HTR-8/SVneo (cell line): ENCODE measurements at places on chromosomes 2 and 18.

- no peak for DNase-seq
Measured at GRCh38 chr2:127650041-127650784, 4.3 kb downstream of the GPR17 start.

GRCh38 chr2:34734042-34734441 lies 1134.9 kb upstream of the FAM98A start:
- no peak for DNase-seq

DNA sequence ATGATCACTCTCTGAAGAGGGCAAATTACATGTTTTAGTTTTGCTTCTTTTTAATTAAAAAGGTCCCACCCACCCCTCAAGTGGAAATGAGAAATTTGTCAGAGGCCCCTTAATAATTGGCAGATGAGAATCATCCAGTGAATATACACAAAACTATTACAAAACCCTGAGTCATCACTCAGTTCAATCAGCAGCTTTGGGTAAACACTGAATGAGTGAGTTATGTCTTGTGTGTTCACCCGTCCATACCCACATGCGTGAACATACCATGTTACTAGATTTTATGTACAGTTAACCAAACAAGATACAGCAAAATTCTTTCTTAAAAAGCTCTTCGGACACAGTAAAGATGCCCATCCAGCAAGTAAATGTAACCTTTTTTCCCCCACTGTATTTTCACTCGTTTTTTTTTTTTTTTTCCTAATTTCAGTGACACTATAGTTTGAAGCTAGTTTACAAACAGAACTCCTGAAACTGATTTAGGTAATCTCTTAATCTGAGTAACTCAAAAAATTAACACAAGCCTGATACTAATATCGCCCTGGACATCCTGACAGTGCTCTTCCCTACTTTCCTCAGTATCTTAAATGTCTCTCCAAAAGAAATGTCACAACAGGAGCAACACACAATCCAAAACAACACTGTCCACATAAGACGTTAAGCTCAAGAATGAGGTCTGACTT lies 1.4 kb downstream of the PSME4 start:
- DNase-seq, result peak; percentile 68

DNA sequence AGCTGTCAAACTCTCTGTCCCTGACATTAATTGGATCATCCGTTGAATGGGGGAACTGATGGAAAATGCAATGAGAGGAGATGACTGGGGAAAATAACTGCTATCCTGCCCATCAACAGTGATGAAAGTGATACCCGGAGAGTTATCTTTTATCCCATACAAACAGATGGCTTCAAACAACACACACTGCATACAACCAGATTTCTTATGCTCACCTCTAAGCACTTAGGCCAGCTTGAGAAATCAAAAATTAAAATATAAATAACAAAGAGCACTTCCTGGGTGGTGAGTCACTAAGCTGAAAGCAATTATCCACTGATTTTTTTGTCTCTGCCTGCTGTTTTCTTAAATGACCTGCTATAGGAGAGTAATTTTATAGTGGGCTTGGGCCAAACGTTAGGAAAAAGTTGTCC lies 237.6 kb upstream of the RGPD4 start:
- no peak for DNase-seq

DNA sequence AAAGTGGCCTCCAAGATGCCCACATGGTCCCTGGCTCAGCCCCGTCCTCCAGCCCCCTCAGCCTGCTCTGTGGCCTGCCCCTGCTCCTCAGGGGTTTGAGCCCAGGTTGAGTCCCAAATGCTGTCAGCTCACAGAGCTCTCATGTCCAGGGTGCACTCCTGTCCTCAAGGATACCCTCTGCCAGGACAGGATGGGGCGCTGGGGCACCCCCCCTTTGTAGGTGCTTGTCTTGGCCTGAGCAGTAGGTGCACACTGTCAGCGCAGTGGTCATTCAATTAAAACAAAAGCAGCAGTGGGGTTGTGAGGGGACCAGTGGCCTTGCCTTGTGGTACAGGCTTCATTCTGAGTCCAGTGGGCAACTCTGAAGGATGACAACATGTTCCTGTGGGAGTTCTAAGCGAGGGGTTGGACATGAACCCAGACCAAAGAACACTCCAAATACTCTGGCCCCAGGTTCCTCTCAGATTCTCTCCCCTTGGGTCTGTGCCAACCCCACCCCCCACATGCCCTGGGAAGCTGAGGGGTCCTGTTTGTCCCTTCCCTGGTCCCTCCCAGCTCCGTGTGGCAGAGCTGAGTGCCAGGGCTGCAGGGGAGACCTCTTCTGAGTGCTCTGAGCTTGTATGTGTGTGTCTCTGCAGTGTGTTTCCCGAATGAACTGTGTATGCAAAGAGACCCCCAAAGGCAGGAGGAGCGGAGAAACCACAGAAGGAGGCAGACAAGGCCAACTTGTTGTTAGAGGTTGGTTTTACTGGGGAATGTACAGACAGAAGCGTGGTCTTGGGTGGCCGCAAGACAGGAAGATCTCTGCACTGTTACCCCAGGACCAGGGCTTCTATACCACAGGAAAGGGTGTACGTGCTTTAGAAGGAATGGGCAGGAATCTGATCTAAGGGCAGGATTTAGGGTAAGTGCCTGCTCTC lies 155.6 kb upstream of the HS6ST1 start:
- DNase-seq, result no peak

DNA sequence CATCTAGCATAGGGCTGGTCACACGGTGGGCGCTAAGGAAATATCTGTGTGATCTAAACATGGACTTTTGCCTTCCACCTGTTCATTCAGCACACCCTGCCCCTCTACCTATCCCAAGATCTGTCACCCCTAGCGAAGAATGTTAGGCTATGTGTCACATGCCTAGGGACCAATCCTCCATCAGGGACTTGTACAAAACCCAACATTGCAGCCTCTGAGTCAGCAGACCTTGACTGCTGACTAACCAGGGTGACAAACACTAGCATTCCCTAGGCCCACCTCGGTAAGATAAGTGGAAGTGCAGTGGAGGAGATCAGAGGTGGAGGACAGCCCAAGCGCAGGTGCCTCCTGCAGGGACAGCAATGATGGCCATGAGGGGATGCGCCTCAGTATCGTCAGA lies 99.2 kb downstream of the SOX11 start:
- DNase-seq, result no peak

DNA sequence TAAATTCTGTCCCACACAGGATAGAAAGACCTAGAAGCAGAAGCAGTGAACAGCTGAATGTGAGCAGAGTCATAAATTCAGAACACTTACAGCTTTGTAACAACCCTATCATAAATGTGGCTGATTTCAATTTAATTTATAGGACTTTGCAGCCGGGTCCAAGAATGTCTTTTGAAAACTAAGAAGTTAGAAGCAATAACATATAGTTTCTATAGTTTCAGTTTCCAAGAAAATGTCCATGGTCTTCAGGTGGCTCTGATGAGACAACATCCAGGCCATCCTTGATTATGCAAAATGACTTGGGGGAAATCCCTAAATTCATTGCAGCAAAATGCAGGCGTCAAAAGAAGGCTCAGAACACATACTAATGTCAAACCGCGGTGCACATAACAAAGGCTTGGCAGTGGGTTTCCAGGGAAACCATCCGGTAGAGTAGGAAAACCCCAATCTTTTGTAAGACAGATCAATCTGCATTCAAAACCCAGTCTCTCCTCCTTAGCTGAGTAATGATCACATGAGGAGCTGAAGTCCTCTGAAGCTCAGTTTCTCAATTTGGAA lies 442.2 kb upstream of the ID2 start:
- DNase-seq, result no peak

GRCh38 chr2:220708366-220708765 lies 863.7 kb downstream of the EPHA4 start:
- no peak for DNase-seq

- no peak for DNase-seq
Measured at GRCh38 chr2:223114170-223114569, 62.2 kb downstream of the KCNE4 start.

GRCh38 chr18:56878711-56879110 lies 227.6 kb downstream of the WDR7 start:
- no peak for DNase-seq

GRCh38 chr2:102736110-102736409 lies 25.8 kb upstream of the TMEM182 start:
- no peak for DNase-seq

GRCh38 chr2:6290217-6291015 lies 575.3 kb downstream of the CMPK2 start:
- no peak for DNase-seq

- no peak for DNase-seq
Measured at GRCh38 chr2:40160751-40161218, 291.1 kb downstream of the SLC8A1 start.

DNA sequence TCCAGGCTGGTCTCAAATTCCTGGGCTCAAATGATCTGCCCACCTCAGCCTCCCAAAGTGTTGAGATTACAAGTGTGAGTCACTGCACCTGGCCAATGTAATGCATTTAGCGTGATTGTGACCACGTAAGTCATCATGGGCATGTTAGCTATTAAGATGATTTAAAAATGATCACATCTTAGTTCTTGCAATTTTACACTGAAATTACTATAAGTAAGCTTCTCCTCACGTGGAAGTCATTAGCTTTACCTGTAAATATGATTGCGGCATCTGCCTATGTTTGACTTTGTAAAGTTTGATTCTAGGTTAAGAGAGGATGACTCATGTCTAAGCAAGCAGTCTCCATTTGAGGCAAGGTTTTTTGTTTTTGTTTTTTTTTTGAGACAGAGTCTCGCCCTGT lies 85.5 kb downstream of the PMAIP1 start:
- no peak for DNase-seq

DNA sequence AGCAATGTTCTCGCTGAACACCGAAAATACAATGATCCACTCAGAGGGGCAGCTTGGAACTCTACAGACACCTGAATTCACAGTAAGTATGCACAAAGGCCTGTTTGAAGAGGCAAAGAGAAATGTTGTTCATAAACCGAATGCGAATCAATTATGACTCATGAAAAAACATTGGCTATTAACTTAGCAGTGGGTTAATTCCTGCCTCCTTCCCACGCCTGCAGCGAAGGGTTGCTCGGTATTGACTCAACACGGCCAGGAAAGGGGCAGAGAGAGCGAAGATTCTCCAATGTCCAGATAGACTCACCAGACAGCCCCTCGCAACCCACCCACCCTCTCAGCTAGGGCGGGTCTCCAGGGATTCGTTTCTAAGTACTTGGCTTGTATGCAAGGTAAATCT lies 9.4 kb downstream of the CRACDL start:
- DNase-seq, result no peak

- no peak for DNase-seq
Measured at GRCh38 chr2:2577407-2577831, 246.3 kb upstream of the MYT1L start.

DNA sequence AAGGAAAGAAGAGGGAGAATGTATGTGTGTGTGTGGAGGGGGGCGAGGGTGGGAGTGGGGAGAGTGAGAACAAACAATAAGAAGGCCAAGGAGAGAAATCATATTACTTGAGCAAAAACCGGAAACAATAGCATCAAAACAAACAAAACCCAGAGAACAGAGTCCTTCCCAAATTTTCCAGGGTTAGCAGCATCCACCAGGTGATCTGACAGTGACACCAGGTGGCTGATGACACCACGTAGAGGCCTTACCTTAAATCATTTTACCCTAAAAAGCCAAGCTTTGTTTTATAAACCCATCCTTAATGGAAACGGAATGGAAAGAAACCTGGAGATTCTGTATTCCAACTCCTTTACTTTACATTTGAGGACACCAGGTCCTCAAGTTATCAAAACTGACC lies 42.9 kb downstream of the CDCA7 start:
- DNase-seq, result no peak
